Sigmoid colon (tissue), 7 donors: ENCODE measurements at places on chromosomes 7 and 10.
A peak's percentile ranks its signal among the peaks of the same experiment; 100 is the strongest.

DNA sequence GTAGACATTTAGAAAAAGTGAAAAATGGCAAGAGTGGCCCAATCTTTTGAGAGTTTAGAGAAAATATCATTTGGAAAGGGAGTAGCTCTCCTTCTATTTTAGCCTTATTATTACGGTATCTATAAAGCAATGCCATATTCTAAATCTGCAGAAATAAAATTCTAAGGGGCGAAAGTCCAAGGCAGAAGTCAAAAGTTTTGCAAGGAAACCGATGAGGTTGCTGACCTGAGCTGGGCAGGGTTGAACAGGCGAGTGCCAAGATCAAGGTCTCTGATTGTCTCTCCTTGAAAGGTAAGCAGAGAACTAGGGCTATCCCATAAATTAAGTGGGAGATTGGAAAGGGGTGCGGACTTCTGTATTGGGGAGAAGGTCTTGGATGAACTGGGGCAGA, 11.7 kb downstream of the TRIM56 start:
- no peak for DNase-seq

- no peak for DNase-seq
These were observed 24.7 kb upstream of the ST8SIA6 start for GRCh38 chr10:17479015-17479615.

GRCh38 chr7:135834266-135834665, 85.7 kb upstream of the FAM180A start:
- no peak for DNase-seq

DNA sequence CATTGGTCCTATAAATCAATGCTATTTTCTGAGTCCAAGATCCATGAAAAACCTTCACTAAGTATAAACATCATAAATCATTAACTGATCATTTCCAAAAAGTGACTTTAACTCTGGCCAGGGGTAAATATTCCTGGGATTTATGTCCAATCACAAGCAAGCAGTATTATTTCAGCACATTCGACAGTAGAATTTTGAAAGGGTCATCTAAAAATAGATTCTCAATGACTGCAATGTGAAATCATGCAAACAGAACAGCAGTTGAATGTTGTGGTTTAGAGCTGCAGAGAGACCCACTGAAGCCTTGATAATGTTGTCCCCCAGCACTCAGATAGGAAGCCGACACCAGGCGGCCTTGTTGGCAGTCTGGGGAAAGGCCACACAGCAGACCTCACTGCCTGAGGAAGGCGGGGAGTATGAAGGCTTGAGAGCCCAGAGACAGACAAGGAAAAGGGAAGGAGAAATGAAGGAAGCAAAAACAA, 38.1 kb downstream of the FAM107B start:
- peak; percentile 76 for DNase-seq

DNA sequence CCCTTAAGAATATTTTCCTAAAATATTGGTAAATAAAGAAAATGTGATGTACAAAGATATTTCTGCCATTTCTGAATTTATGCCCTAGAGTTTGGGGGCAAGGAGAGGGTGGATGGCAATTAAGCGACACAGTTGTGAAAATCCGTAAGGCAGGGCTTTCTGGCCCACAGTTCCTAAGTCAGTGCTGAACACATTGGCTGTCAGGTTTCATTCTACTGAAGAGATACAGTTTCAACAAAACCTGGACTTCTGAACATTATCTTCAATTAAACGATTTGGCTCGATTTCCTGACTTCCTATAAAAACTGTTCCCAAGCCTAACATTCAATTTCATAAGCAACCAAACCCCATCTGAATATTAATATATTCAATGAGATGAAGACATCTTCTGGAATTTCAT, 61.1 kb upstream of the NEBL start:
- DNase-seq, result no peak

DNA sequence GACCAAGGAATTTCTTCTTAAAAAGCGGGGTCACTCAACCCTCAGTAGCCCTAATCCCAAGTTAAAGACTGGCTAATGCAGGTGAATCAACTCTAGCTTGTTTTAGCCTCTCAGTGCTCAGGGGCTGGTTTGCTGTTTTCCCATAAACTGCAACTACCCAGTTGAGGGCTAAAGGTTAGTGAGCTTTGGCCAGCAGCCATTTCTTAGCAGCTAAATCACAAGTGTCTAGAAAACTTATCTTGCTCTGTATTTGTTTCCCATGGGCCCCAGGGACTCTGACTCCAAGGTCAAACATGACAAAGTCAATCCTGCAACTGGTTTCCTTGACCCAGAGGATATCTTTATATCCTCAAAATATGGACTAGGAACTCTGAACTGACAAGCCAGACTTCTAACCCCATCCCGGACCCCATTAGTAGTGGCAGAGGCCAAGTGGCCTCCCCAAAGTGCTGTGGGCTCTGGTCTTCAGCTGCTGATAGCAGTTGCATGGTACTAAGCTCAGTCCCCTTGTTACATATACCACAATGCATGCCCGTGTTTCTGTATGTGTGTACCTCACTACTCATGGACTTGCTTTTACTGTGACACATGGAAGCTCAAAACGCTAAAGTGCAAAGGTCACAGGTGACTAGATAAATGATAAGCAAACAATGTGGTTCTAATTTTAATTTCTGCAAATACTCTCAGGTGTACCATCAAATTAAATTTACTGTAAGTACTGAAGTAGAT, 793.0 kb upstream of the IGFBP3 start:
- DNase-seq, result no peak

DNA sequence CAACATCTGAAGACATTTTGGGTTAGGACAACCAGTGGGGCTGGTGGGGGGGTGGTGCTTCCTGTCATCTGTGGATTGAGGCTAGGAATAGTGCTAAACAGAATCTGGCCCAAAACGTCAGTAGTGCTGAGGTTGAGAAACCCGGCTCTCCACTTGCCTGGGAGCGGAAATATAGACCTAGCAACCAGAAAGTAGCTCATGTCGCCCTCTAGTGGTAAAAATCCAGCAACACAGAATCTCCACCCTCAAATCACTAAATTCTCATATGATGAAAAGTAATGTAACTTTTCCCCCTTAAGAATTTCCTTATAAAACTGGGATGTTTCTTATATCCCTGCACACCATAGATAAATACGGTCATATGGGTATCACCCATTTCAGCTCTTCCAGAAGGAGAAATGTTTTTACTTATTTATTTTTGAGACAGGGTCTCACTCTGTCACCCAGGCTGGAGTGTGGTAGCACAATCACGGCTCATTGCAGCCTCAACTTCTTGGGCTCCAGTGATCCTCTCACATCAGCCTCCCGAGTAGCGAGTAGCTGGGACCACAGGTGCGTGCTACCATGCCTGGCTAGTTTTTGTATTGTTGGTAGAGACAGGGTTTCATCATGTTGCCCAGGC, 34.4 kb downstream of the ZC3HAV1 start:
- peak; percentile 86 for DNase-seq

DNA sequence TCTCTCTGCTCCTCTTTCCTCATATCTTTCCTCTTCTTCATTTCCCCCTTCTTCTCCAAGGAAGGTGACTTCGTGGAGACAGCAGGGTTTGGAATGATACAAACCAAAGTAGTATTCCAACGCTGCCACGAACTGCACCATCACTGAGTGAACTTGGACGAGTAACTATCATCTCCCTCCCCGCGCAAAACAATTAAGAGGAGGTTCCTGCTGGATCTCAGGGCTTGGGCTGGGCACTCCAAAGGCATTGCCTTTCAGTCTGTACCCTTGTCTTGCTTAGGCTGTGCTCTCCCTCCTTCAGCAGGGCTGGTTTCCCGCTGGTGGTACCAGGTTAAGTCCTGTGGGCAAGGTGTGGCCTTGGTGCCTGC, 790 bp upstream of the PITX3 start:
- no peak for DNase-seq

GRCh38 chr7:31938650-31939049, 131.6 kb downstream of the PDE1C start:
- no peak for DNase-seq

DNA sequence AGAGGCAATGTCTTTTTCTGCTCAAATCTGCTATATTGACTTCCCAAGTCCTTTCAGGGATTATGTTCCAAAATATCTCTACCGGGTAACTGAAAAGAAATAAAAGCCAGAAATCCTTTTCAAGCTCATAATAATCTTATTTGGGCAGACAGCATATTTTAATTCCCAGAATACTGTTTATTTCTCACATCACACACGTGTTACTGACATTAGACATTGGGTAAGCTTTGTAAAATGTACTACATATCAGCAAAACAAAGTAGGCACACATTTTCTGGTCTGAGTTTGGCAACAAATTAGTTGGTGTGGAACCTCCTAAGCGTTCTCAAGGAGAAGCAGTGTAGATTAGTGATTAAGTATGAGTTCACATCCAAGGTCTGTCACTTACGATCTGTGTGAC, 10.4 kb upstream of the PTPRZ1 start:
- no peak for DNase-seq

- DNase-seq, result no peak
These were observed 10.0 kb downstream of the HKDC1 start for GRCh38 chr10:69230128-69230527.

DNA sequence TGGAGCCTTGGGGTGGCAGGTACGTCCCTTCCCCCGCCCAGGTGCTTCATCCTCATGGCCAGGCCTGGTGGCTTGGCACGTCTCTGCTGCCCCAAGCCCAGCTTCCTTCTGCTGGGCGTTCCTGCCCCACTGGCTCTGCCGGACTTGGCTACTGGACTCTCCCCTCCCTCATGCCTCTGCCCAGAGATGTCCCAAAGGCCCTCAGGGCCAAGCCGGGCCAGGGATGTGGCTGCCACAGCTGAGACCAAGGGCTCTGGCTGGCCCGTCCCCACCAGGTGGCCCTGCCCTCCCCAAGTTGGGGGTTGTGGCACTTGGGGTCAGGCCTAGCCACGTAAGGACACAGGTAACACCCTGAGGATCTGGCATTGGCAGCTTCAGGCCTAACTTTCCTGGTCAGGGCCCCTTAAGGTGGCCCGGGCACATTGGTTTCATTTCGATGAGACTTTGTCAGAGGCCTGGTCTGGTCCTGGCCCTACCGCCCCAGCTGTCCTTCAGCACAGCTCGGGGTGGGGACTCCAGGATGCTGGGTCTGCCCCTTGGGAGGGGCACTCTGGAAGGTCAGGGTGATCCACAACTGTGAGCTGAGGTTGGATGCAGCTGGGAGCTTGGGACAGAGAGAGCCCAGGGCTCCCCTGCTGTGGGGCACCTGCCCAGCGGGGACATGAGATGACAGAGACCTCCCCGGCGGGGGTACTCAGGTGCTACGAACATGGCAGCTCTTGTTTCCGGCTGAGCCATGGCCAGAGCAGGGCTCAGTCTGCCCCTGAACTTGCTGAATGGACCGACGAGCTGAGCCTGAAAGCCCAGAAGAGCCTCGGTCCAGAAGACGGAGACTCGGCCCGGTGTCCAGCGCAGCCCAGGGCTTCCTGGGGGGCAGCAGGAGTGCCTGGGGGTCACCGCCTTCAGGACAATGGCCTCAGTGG, 2.9 kb downstream of the BHLHA15 start:
- peak; percentile 43 for DNase-seq

- no peak for DNase-seq
These were observed 7.3 kb upstream of the CRPPA start for GRCh38 chr7:16428672-16429071.

DNA sequence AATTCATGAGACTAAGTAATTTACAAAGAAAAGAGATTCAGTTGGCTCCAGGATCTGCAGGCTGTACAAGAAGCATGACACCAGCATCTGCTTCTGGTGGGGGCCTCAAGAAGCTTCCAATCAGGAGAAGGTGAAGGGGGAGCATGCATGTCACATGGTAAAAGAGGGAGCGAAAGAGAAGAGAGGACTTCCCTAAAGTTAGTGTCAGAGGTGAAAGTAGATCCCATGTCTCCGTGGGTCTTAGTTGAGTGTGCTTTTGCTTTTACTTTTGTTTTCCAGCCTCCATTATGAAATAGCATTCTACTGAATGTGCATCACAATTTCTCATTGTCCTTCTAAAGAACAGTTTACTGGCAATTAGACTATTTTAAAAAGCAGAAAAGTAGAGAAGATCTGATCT, 213.6 kb upstream of the FZD1 start:
- DNase-seq, result no peak

DNA sequence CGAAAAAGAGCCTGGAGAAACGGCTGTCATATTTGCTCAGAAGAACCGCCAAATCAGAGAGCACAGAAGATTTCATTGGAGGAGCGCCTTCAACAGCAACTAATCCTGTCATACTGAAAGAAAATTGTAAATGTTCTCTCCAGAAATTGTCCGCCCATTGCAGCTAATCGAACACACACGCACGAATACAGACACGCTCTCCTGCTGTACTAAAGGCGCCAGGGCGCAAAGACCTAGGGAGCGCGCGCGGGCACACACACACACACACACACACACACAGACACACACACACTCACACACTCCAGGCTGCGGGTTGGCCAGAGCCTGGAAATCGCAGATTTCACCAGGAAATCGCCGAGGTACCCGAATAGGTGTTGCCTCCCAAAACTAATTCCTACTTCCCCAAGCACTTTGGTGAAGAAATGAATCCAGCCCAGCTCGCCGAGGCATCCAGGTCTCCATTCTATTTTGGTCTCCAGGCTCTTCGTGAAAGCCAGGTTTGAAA, at the start of gene CHRM2:
TSS of gene CHRM2 (plus strand) at position 157 of the 505 bp plus-strand sequence. CDS start 146,214 bp downstream, outside the sequence.
- DNase-seq, result peak; percentile 64

GRCh38 chr10:46292573-46293023, 5.8 kb downstream of the ANTXRL start:
- no peak for DNase-seq

DNA sequence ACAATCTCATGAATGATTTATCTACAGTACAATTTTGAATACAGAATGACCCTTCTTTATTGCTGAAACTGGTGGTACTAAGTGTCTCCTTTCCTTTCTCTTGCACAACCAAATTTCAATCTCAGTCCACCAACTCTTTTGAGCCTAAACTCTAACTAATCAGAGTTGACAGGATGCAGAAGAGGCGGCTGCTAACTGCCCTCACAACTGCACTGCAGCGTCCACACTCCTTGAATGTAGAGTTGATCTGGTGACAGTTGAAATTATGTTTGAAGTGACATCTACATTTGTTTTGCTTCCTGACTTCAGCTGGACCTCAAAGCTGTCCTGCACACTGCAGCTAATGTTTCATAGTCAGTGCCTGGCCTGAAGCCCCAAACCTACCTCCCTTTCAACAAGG, 139.6 kb downstream of the ZMYND11 start:
- DNase-seq, result no peak
